Psoas muscle (tissue), 8 donors: ENCODE measurements at places on chromosomes 6 and 20. TPM values are rescaled to one million over a fixed set of nuclear protein-coding genes. Genes with fewer than 3 reads are reported as not detected.

Gene GJA1
- 6.0 TPM for polyA plus RNA-seq

Gene CTCFL
- polyA plus RNA-seq: not detected

Gene RAB44
- 0.01 TPM for polyA plus RNA-seq

Gene ENPP1
- polyA plus RNA-seq: 0.66 TPM

Gene BIRC7
- polyA plus RNA-seq: 0.04 TPM

Gene SAMD5
- 0.03 TPM for polyA plus RNA-seq

Gene DEFB132
- not detected for polyA plus RNA-seq

Gene SEMG2
- polyA plus RNA-seq: not detected

Gene SIRPB1
- 0.03 TPM for polyA plus RNA-seq

Gene CGA
- 0.18 TPM for polyA plus RNA-seq

Gene IL17A
- not detected for polyA plus RNA-seq

Gene UBE2C
- not detected for polyA plus RNA-seq

Gene COL11A2
- polyA plus RNA-seq: 0.35 TPM

Gene PNLDC1
- polyA plus RNA-seq: 0.09 TPM

Gene TCFL5
- polyA plus RNA-seq: 2.3 TPM

Gene VSX1
- 0.04 TPM for polyA plus RNA-seq

Gene ZNF311
- 0.10 TPM for polyA plus RNA-seq

Gene MACROD2
- polyA plus RNA-seq: 0.26 TPM

Gene MYO6
- polyA plus RNA-seq: 1.3 TPM

Gene C4B
- polyA plus RNA-seq: 2.7 TPM

Gene HLA-G
- polyA plus RNA-seq: not detected

Gene GJE1
- not detected for polyA plus RNA-seq

Gene SDCBP2
- 10.5 TPM for polyA plus RNA-seq

Gene NFATC2
- polyA plus RNA-seq: 0.48 TPM

Gene CRISP3
- not detected for polyA plus RNA-seq

Gene ESR1
- 0.42 TPM for polyA plus RNA-seq
